Fibroblast of skin of back (primary cell): ENCODE measurements at places on chromosomes 16 and 17.
A peak's percentile ranks its signal among the peaks of the same experiment; 100 is the strongest.

DNA sequence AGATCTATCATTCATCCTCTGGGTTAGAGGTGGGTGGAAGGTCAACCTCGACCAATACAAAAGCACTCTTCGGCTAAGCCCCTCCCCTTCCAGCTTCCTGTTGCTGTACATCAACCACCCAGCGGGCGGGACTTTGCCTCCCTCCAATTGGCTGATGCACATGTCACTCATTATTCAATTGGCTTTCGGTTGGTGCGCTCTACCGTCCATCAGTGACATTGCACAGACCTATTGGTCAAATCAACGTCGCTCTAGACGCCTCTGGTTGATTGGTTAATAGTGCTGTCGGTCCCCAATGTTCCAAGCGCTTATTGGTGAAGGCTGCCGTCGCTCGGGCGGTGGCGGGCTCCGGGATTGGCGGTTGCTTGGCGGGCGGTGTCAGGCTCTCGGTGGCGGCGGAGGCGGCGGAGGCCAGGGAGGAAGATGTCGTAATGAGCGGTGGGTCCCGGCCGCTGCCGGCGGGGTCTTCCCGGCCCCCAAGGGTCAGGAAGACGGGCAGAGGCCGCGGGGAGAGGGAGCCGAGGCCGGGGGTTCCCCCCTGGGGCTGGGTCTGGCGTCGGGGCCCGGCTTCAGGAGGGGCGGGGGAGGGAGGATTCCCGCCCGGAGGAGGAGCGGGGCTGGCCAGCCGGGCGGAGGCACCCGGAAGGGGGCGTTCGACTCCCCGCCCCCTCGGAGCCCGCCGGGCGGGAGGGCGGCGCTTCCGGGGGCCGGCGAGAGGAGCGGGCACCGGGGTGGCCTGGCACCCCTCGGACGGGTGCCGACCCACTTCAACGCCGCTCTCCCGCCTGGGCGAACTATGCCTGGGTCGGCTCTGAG is at the start of gene SP2:
Gene SP2 (plus strand): TSS at position 381 of the 816 bp plus-strand sequence. CDS start 51 bp downstream, at position 432.
- DNase-seq, result peak; percentile 100

DNA sequence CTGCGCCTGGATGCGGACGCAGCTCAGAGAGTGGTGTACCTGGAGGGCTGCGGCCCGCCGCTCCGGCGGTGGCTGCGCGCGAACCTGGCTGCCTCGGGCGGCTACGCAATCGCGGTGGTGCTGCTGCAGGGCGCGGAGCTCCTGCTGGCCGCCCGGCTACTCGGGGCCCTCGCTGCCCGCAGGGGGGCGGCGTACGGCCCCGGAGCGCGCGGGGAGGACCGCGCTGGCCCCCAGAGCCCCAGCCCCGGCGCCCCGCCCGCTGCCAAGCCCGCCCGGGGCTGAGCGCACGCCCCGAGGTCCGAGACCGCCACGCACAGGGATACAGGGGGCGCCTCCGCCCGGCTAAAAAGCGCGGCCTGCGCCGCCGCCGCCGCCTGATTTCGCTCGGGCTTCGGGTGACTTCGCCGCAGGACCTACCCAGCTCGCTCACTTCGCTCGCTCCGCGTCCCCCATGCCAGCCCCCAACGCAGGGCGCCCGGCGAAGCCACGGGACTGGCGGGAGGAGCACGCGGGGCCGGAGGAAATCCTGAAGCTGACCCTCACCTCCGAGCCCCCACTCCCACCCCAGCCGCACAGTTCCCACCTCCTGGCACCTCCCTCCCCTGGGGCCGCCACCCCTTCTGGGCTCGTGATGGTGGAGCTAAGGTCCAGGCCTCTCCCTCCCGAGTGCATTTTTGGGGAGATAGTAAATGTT is 8.2 kb downstream of the PDE6G start:
- no peak for DNase-seq

- DNase-seq, result peak; percentile 56
These were observed 14.7 kb downstream of the CDH13 start for GRCh38 chr16:82641336-82641984.

GRCh38 chr17:33667671-33668070 is 374.6 kb upstream of the ASIC2 start:
- DNase-seq, result no peak

GRCh38 chr16:23802776-23803175 is 33.0 kb upstream of the PRKCB start:
- DNase-seq, result no peak

GRCh38 chr17:64008830-64009229 is 10.7 kb downstream of the PRR29 start:
- DNase-seq, result no peak

GRCh38 chr16:58034774-58035173 is 9.2 kb downstream of the MMP15 start:
- no peak for DNase-seq

GRCh38 chr17:27546624-27547300 is 84.2 kb upstream of the LGALS9 start:
- peak; percentile 67 for DNase-seq

DNA sequence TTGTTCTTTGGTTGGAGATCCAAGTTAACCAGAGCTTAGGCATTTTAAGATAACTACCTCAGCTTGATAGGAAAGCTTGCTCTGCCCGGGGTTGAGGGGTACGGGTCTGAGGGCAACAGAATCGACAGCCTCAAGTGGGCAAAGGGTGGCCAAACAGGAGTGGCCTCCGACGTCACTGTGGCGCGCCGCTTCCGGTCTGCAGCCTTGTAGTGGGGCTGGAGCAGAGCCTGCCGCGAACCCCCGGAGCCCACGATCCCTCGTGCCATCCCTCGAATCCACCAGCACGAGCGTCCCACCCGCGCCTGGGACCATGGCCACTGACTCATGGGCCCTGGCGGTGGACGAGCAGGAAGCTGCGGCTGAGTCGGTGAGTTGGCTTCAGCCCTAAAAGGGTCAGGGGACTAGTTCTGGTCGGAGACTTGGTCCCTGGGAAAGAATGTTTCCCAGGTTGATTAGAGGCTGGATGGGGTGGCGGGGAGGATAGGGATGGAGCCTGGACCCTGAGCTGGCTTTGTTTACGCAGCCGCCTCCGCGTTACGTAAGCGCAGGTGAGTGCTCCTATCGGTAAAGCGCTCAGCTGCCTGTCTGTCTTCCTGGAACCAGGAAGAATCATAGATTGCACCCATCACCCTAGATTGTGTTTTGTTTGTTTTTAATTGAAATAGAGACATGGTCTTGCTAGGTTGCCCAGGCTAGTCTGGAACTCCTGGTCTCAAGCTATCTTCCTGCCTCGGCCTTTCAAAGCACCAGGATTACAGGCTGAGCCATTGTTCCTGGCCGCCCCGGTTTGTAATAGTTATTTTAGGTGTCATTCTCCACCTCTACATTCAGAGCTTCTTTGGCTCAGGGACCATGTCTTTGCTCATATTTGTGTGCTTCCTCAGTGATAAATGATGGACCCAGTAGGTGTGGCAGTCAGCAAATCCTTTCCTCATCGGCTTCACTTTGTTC is at the start of gene DDX19B:
Gene DDX19B (plus strand): TSS at position 199 of the 951 bp plus-strand sequence. CDS start 112 bp downstream, at position 311.
- DNase-seq, result peak; percentile 71

GRCh38 chr16:12061336-12062055 is 85.0 kb downstream of the SNX29 start:
- DNase-seq, result peak; percentile 7

GRCh38 chr16:56769677-56770076 is 39.7 kb downstream of the NUP93 start:
- DNase-seq, result no peak

DNA sequence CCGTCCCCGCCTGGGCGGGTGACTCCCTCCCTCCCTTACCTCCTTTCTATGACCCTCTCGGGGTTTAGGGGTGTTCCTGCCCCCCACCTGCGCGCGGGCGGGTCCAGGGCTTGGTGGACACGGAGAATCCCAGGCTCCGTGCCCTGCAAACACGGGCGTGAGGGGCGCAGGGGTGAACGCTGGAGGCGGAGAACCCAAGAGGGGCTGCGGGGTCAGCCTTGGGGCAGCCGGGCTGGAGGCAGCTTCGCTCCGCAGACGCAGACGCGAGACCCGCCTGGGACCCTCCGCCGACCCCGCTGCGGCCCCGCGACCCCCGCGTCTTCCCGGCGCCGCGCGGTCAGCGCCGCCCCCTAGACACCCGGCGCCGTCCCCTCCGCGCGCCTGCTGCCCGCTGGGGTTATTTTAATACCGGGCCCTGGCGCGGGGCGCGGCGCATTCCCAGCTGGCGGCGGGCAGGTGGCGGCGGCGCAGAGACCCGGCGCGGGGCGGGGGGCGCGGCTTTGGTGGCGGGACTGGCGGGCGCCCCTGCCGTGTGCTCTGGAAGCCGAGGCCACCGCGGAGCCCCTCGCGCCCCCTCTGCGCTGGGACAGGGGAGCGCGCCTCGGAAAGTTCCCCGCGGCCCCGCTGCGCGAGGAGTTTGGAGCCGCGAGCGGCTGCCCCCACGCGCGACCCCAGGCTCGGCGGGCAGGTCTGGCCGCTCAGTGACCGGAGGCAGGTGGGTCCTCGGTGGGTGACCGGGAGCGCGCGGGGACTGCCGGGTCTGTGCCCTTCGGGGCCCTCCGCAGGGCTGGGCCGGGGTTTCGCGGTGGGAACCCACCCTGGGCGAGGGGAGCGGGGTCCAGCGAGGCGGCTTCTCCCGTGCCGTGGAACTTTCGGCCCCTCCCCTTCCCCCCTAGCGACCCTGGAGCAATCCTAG is at the start of gene UTS2R:
Gene UTS2R (plus strand): TSS at position 433 of the 916 bp plus-strand sequence. CDS start 2,560 bp downstream, outside the sequence.
- DNase-seq, result no peak

DNA sequence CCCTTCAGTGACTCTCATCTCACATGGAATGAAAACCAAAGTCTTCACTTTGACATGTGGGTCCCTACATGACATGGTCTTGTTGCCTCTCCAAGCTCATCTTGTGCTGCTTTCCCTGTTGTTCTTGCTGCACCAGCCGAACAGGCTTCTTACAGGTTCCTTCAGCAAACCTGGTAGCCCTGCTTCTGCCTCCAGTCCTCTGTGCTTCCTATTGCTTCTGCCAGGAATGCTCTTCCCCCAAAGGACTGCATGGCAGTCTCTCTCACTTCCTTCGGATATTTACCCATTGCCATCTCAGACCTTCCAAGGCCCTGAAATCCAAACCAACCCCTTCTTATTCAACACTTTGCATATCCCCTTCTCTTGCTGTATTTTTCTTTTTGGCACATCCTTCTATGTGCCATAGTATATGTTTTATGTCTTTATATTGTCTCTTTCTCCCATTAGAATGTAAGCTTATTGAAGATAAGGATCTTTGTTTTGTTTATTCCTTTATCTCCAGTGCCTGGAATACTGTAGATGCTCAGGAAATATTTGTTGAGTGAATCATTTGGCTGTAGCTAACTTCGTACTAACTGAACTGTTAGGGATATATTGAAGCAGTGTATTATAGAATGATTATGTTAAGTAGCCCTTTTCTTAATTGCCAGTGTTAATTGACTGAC is 57.9 kb upstream of the SLC12A3 start:
- peak; percentile 78 for DNase-seq

- DNase-seq, result no peak
These were observed 87.6 kb downstream of the XYLT1 start for GRCh38 chr16:17382949-17383863.

GRCh38 chr16:81932668-81933067 is 78.6 kb downstream of the SDR42E1 start:
- DNase-seq, result no peak

- DNase-seq, result no peak
These were observed 14.5 kb downstream of the CD300LB start for GRCh38 chr17:74516561-74517328.

GRCh38 chr16:85002608-85003007 is 8.7 kb downstream of the ZDHHC7 start:
- no peak for DNase-seq

GRCh38 chr17:45889579-45889978 is 4.8 kb upstream of the MAPT start:
- no peak for DNase-seq

DNA sequence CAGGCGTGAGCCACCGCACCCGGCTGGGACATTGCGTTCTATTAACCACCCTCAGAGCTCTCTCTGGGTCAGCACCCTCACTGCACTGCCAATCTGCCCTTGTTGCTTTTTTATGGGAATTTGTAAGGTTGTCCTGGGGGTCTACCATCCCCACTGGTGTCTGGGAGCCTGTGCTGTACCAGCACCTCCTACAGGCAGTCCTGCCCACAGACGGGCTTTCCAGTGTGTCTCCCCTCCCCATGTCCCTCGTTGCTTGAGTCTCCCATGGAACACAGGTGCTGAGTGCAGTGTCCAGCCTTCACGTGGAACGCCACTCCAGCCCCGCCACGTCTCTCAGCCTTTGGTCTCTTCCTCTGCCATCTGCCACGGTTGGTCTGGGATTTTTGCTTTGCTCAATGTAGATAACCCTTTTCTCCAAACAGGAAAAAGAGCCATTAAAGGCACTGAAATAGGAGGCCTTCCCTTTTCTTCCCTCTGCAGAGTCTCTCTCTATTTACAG is 68.0 kb upstream of the CBX4 start:
- DNase-seq, result no peak

DNA sequence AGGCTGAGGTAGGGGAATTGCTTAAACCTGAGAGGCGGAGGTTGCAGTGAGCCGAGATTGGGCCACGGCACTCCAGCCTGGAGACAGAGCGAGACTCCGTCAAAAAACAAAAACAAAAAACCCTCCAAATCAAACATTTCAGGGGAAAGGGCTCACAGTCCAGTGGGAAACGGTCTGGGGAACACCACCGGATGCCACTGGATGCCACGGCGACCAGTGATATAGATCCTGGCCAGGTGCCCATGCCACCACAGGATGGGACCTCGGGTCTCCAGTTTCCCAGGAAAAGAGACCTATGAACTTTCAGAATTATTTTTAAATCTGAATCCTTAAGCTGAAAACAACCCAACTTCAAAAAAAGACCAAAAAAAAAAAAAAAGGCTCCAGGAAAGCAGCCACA is 12.3 kb downstream of the CEP131 start:
- no peak for DNase-seq

- DNase-seq, result no peak
These were observed 2.0 kb downstream of the PRAC2 start for GRCh38 chr17:48725004-48725287.

DNA sequence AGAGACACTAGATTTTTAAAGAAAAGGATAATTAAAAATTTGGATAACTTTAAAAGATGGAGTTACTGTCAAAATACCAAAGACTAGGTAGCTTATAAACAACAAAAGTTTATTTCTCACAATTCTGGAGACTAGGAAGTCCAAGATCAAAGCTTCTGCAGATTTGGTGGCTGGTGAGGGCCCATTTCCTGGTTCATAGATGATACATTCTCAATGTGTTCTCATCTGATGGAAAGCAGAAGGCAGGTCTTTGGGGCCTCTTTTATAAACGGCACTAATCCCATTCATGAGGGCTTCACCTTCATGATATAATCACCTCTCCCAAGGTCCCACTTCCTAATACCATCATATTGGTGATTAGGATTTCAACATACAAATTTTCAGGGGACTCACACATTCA is 33.7 kb downstream of the NLK start:
- no peak for DNase-seq

GRCh38 chr17:79838522-79839274 is 542 bp downstream of the CBX4 start:
- DNase-seq, result peak; percentile 59
